A549 treated with Mapracorat at 1 μM for 4 hours (cell line): ENCODE measurements at places on chromosomes 12 and 14. TPM values are rescaled to one million over a fixed set of nuclear protein-coding genes. Genes with fewer than 3 reads are reported as not detected.

Gene HOXC10
- 2.7 to 3.8 TPM (median 2.9 TPM) in 5 replicates for total RNA-seq

Gene TAS2R42
- not detected in 5 replicates for total RNA-seq

Gene MIP
- total RNA-seq, result 0.13 to 0.32 TPM (median 0.23 TPM) in 4 of 5 replicates, not detected in the other

Gene TSPAN9
- total RNA-seq, result 35.2 to 58.1 TPM (median 50.5 TPM) in 5 replicates
